ENCODE measurements at places on chromosomes 6 and 20.

GRCh38 chr20:32585011-32585585 is at the start of gene NOL4L:
Gene NOL4L, minus strand, starts transcription at chr20:32585333. Its CDS starts 443 bp downstream, at chr20:32584890.
- H3K4me1 ChIP-seq, result peaks cover 25% of the 10 kb centered on the region
- H3K4me3 ChIP-seq, result peak within 1 kb of the TSS; percentile 77
- no peaks in the 10 kb centered on the region for H3K36me3 ChIP-seq
- peak; percentile 32 for DNase-seq

DNA sequence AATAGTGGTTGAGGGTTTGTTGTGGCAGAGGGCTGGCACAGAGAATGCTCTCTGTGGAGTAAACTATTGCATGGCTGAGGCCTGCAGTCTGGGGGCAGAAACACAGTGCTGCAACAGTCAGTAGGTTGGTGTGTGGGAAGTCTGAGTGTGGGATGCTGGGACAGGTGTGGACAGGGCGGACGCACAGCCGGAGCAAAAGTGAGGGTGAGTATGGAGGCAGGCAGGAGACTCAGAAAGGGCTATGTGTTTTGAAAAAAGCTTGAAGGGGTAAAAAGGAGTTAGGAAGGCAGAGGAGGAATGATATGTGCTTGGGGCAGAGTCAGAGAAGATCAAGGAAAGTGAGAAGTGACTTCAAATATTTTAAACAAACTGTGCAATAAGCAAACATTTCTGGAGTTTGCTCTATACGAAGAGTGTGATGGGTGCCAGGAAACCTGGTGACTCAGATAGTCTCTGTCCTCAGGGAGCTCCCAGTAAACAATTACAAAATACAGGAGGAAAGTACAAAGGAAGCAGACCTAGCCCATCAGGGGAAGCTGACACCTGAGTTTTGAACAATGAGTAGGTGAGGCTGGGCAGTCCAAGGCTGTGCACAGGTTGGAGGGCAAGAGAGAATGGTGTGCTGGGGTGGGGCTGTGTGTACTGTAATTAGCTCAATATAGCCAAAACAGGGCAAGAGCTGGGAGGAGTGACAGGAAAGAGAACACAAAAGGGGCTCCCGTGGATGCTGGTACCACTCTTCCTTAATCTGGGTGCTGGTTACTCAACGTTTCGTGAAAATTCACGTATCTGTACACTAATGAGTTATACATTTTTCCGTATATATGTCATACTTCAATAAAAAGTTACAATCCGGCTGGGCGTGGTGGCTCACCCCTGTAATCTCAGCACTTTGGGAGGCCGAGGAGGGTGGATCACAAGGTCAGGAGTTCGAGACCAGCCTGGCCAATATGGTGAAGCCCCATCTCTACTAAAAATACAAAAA is 55.2 kb downstream of the PIGU start:
- H3K4me1 ChIP-seq, result no peaks in the 10 kb centered on the region
- no peak overlapping the region for H3K27ac ChIP-seq
- DNase-seq, result peak; percentile 67
- H3K4me3 ChIP-seq, result no peak overlapping the region
- H3K36me3 ChIP-seq, result peaks cover 16% of the 10 kb centered on the region

- H3K36me3 ChIP-seq, result peaks cover 5% of the 10 kb centered on the region
- no peak overlapping the region for H3K27ac ChIP-seq
- H3K4me1 ChIP-seq, result peaks cover 2% of the 10 kb centered on the region
- no peak overlapping the region for H3K4me3 ChIP-seq
- no peaks in the 10 kb centered on the region for H3K27me3 ChIP-seq
- peak; percentile 62 for DNase-seq
Measured at GRCh38 chr20:8721098-8721497, 347.8 kb upstream of the PLCB4 start.

DNA sequence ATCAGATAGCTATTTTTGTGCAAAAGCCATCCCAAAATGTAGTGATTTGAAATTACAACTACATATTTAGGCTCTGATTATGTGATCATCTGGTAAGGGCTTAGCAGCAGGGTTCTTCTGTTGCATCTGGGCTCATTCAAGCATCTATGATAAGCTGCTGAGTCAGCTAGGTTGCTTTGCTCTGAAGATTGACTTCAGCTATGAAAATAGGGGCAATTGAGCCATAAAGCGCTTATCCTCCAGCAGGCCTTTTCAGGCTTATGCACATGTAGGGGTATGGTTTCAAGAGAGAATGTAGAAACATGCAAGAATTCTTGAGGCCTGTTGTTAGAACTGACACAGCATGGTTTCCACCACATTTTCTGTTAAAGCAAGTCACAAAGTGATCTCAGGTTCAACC is 114.1 kb downstream of the PLCB1 start:
- no peaks in the 10 kb centered on the region for H3K4me1 ChIP-seq
- H3K27ac ChIP-seq, result no peak overlapping the region
- H3K36me3 ChIP-seq, result no peaks in the 10 kb centered on the region
- DNase-seq, result no peak

GRCh38 chr6:10534419-10534762 is 13.2 kb downstream of the GCNT2 start:
- DNase-seq, result no peak
- no peaks in the 10 kb centered on the region for H3K36me3 ChIP-seq
- no peak overlapping the region for H3K4me3 ChIP-seq

GRCh38 chr20:51064137-51064536 is 41.2 kb upstream of the KCNG1 start:
- DNase-seq, result no peak
- H3K4me1 ChIP-seq, result no peaks in the 10 kb centered on the region
- H3K4me3 ChIP-seq, result no peak overlapping the region
- no peaks in the 10 kb centered on the region for H3K36me3 ChIP-seq
- no peak overlapping the region for H3K27ac ChIP-seq

GRCh38 chr20:672963-673602 is 2.5 kb downstream of the SCRT2 start:
- no peak overlapping the region for H3K4me3 ChIP-seq
- no peaks in the 10 kb centered on the region for H3K36me3 ChIP-seq
- peaks cover 12% of the 10 kb centered on the region for H3K4me1 ChIP-seq
- H3K27ac ChIP-seq, result no peak overlapping the region

GRCh38 chr6:53128842-53129241 is 19.8 kb downstream of the GCM1 start:
- DNase-seq, result peak; percentile 32
- no peak overlapping the region for H3K4me3 ChIP-seq
- H3K27me3 ChIP-seq, result peaks cover 38% of the 10 kb centered on the region

DNA sequence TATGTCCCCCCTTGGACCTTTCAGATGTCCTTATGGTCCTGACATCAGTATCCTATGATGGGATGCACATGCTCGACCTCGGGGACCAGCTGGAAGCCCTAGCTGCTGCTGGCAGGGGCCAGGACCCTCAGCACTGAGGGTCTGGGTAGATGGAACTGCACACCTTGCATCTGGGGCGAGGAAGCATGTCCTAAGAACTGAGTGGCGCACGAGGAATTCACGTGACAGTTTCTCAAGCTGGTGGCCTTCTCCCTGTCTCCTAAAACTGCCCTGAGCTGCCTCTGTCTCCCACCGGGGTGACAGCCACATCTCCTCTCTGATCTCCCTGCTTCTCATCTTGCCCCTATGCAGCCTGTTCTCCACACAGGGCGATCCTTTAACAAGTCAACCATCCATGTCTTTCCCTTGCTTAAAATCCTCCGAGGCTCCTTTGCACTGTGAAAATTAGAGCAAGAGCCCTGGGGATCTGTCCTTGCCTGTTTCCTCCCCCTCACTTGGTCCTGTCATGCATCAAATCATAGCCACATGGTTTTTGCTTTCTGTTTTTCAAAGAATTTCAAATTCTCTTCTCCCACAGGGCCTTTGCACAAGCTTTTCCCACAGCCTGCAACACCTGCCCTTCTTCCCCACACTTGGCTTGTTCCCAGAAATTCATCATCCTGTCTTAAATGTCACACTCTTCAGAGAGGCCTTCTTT is 107.7 kb downstream of the CDH26 start:
- peaks cover 13% of the 10 kb centered on the region for H3K4me1 ChIP-seq
- no peak for DNase-seq
- H3K36me3 ChIP-seq, result no peaks in the 10 kb centered on the region
- H3K27me3 ChIP-seq, result peaks cover 10% of the 10 kb centered on the region
- no peak overlapping the region for H3K4me3 ChIP-seq
- no peak overlapping the region for H3K27ac ChIP-seq

GRCh38 chr20:29743101-29743931 is 1514.1 kb upstream of the DEFB115 start:
- H3K4me1 ChIP-seq, result no peaks in the 10 kb centered on the region
- H3K36me3 ChIP-seq, result no peaks in the 10 kb centered on the region
- H3K27me3 ChIP-seq, result no peaks in the 10 kb centered on the region
- no peak for DNase-seq
- H3K27ac ChIP-seq, result no peak overlapping the region

- no peaks in the 10 kb centered on the region for H3K36me3 ChIP-seq
- peaks cover 7% of the 10 kb centered on the region for H3K27me3 ChIP-seq
- H3K27ac ChIP-seq, result no peak overlapping the region
- no peak for DNase-seq
Measured at GRCh38 chr6:156396068-156396771, 381.0 kb upstream of the ARID1B start.

GRCh38 chr6:147676495-147677199 is 168.2 kb downstream of the SAMD5 start:
- DNase-seq, result no peak
- no peak overlapping the region for H3K27ac ChIP-seq
- H3K4me1 ChIP-seq, result no peaks in the 10 kb centered on the region
- H3K27me3 ChIP-seq, result no peaks in the 10 kb centered on the region

GRCh38 chr6:157798851-157799250 is 24.2 kb upstream of the SNX9 start:
- no peak overlapping the region for H3K27ac ChIP-seq
- H3K4me3 ChIP-seq, result no peak overlapping the region
- no peaks in the 10 kb centered on the region for H3K36me3 ChIP-seq
- no peaks in the 10 kb centered on the region for H3K4me1 ChIP-seq
- no peak for DNase-seq

DNA sequence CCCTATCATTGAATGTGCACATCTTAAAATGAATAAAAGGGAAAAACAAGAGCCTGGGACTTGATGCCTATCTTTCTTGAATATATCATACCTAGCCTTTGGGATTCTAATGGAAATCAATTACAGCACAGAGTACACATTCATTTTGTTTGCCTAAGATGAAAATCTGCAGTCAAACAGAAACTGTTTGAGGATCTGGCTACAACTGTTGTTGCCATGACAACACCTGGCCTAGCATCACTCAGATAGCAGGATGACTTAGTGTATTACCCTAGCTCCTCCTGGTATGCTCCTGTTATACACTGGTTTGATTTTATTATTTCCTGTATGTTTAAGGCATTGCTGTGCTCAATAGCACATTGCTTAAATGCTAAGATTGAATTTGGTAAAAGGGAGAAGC is 71.5 kb upstream of the LAMP5 start:
- no peaks in the 10 kb centered on the region for H3K27me3 ChIP-seq
- no peak overlapping the region for H3K27ac ChIP-seq
- H3K4me1 ChIP-seq, result no peaks in the 10 kb centered on the region
- H3K4me3 ChIP-seq, result no peak overlapping the region
- peaks cover 5% of the 10 kb centered on the region for H3K36me3 ChIP-seq

DNA sequence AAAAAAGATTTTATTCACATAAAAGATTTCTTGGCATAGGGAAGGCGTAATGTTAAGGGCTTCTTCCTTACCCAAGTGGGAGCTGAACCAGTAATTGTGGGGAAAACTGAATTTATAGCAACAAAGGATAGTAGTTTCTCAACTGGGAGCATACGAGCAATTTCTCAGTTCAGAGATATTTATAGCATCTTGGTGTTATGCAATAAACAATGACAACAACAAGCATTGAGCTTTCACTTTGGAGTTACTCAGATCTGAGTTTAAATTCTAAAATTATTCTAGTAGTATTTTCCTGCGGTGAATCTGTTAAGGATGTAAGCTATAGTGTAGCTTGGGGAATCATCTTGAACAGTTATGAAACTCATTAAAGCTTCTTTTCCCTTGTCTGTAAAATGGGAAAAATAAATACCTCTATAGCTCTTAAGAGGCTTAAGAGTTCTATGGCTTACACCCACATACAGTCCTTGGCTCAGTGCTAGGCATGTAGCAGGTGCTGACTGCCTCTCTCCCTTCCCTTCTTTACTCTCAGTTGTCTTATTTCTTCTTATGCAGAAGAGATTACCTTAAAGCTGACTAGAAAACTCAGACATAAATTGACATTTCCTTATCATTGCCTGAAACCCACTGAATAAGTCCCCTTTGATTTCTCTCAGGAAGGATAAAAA is 58.8 kb downstream of the SAMD5 start:
- no peaks in the 10 kb centered on the region for H3K36me3 ChIP-seq
- DNase-seq, result peak; percentile 67
- no peak overlapping the region for H3K27ac ChIP-seq
- H3K27me3 ChIP-seq, result no peaks in the 10 kb centered on the region
- H3K4me3 ChIP-seq, result no peak overlapping the region

- no peak overlapping the region for H3K4me3 ChIP-seq
- H3K27me3 ChIP-seq, result no peaks in the 10 kb centered on the region
- DNase-seq, result no peak
- no peak overlapping the region for H3K27ac ChIP-seq
- peaks cover 19% of the 10 kb centered on the region for H3K4me1 ChIP-seq
Measured at GRCh38 chr6:149035766-149036165, 281.7 kb upstream of the TAB2 start.

- DNase-seq, result no peak
- no peak overlapping the region for H3K27ac ChIP-seq
- H3K36me3 ChIP-seq, result peaks cover 2% of the 10 kb centered on the region
- no peak overlapping the region for H3K4me3 ChIP-seq
- peaks cover 11% of the 10 kb centered on the region for H3K27me3 ChIP-seq
Measured at GRCh38 chr6:3320238-3320811, 61.6 kb downstream of the PSMG4 start.

GRCh38 chr6:143607974-143608373 is 69.8 kb upstream of the PHACTR2 start:
- H3K4me1 ChIP-seq, result no peaks in the 10 kb centered on the region
- H3K27me3 ChIP-seq, result no peaks in the 10 kb centered on the region
- H3K27ac ChIP-seq, result no peak overlapping the region
- no peak for DNase-seq
- no peaks in the 10 kb centered on the region for H3K36me3 ChIP-seq

- no peak overlapping the region for H3K4me3 ChIP-seq
- no peaks in the 10 kb centered on the region for H3K27me3 ChIP-seq
- H3K4me1 ChIP-seq, result no peaks in the 10 kb centered on the region
- H3K36me3 ChIP-seq, result no peaks in the 10 kb centered on the region
- no peak overlapping the region for H3K27ac ChIP-seq
Measured at GRCh38 chr20:9884061-9884460, 45.2 kb upstream of the PAK5 start.

GRCh38 chr6:3290931-3291211 is 32.1 kb downstream of the PSMG4 start:
- no peak for DNase-seq
- H3K4me3 ChIP-seq, result no peak overlapping the region
- H3K36me3 ChIP-seq, result peaks cover 4% of the 10 kb centered on the region

DNA sequence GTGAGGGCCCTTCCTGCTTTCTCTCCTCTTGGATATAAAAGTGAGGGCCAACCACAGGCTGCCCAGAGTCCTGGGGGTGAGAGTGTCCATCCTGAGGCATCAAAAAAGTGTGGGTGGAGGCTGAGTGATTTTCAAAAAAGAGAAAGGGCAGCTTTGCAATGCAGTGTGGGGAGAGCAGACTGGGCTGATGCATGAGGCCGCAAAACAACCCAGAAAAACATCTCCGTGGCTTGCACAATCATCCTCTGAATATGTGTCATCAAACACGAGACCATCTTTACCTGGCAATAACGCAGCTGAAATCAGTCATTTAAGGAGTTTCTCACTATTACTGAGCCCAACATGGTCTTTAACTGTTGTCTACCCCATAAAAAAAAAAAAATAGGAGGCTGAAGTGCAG is 191.2 kb upstream of the SOX4 start:
- H3K27ac ChIP-seq, result no peak overlapping the region
- H3K27me3 ChIP-seq, result no peaks in the 10 kb centered on the region
- no peak for DNase-seq
- no peak overlapping the region for H3K4me3 ChIP-seq

- H3K4me3 ChIP-seq, result no peak overlapping the region
- no peaks in the 10 kb centered on the region for H3K4me1 ChIP-seq
- no peak for DNase-seq
- no peaks in the 10 kb centered on the region for H3K36me3 ChIP-seq
- H3K27ac ChIP-seq, result no peak overlapping the region
Measured at GRCh38 chr20:63167026-63167917, 48.7 kb downstream of the YTHDF1 start.
